ENCODE measurements at places on chromosomes 2 and 18. TPM values are rescaled to one million over a fixed set of nuclear protein-coding genes. Genes with fewer than 3 reads are reported as not detected.

The TNFRSF11A gene
- 5.5 TPM for total RNA-seq

The IL1RL1 gene
- 3.9 TPM for total RNA-seq

The HOXD3 gene
- 11.7 TPM for total RNA-seq

The TUBA3E gene
- not detected for total RNA-seq

The C2orf92 gene
- 65.1 TPM for total RNA-seq

The NLRC4 gene
- total RNA-seq, result 3.6 TPM

The TCF7L1 gene
- total RNA-seq, result 5.9 TPM

The KCNIP3 gene
- total RNA-seq, result 90.8 TPM

The POU3F3 gene
- not detected for total RNA-seq

The GDF7 gene
- total RNA-seq, result 16.2 TPM

The IL18R1 gene
- 3.9 TPM for total RNA-seq

Data from tibial nerve (tissue), 4 donors.